Type B pancreatic cell (in vitro differentiated cells): ENCODE measurements at places on chromosomes 4 and X.

- H3K36me3 ChIP-seq: no peaks in the 10 kb centered on the region
- H3K27ac ChIP-seq: no peak overlapping the region
- H3K4me3 ChIP-seq: no peak overlapping the region
- no peaks in the 10 kb centered on the region for H3K4me1 ChIP-seq
- H3K27me3 ChIP-seq: no peaks in the 10 kb centered on the region
Observed at GRCh38 chrX:65014230-65014629, 38.0 kb upstream of the ZC4H2 start.

GRCh38 chr4:75790024-75790423 lies 65.6 kb downstream of the USO1 start:
- H3K36me3 ChIP-seq: peaks cover 20% of the 10 kb centered on the region
- H3K27me3 ChIP-seq: no peaks in the 10 kb centered on the region
- no peak overlapping the region for H3K27ac ChIP-seq
- H3K4me1 ChIP-seq: no peaks in the 10 kb centered on the region
- DNase-seq: no peak
- H3K4me3 ChIP-seq: no peak overlapping the region

- H3K4me3 ChIP-seq: no peak overlapping the region
- H3K27me3 ChIP-seq: no peaks in the 10 kb centered on the region
- no peak overlapping the region for H3K27ac ChIP-seq
- peaks cover 4% of the 10 kb centered on the region for H3K4me1 ChIP-seq
- no peaks in the 10 kb centered on the region for H3K36me3 ChIP-seq
Observed at GRCh38 chr4:114791976-114792375, 193.4 kb downstream of the UGT8 start.

DNA sequence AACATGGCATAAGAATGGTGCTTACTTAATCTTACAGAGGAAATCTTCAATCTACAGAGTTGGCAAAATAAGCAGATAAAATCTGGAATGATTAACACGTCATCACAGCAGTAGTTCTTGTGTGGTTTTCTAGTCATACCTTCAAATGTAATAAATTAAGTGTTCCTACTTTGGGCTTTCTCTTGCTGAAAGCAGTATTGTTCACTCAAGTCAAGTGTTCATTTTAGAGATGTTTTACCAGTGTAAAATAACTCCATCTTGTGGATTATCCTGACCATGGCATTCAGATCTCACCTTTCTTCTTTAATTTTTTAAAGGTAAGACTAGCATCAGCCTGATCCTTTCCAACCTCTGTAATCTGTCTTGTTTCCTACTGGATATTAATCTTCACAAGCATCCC lies 72.9 kb downstream of the ADAMTS3 start:
- H3K36me3 ChIP-seq: no peaks in the 10 kb centered on the region
- H3K27ac ChIP-seq: no peak overlapping the region
- H3K4me3 ChIP-seq: no peak overlapping the region
- no peak for DNase-seq

DNA sequence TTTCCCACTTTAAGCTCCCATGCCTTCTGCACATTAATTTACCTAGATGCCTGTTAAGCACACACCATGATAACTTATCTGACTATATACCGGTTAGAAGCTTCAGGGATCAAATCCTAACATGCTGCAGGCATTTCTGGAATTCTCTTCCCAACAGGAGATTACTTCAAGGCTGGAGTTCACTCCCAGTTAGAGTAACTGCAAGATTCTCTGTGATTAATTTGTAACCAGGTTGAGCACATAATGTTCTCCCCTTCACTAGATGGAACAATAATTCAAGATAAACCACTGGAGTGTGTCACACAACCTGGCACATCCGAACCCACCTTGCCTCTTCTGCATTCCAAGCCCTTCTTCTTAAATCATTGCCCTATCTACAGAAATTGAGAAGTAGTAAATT lies 11.8 kb upstream of the UGT2A3 start:
- H3K4me1 ChIP-seq: no peaks in the 10 kb centered on the region
- no peak overlapping the region for H3K4me3 ChIP-seq
- H3K27ac ChIP-seq: no peak overlapping the region
- no peaks in the 10 kb centered on the region for H3K36me3 ChIP-seq
- no peaks in the 10 kb centered on the region for H3K27me3 ChIP-seq

GRCh38 chr4:113559947-113560346 lies 201.6 kb downstream of the CAMK2D start:
- H3K4me1 ChIP-seq: peaks cover 21% of the 10 kb centered on the region
- H3K27ac ChIP-seq: no peak overlapping the region
- DNase-seq: no peak
- no peak overlapping the region for H3K4me3 ChIP-seq
- peaks cover 18% of the 10 kb centered on the region for H3K36me3 ChIP-seq
- H3K27me3 ChIP-seq: no peaks in the 10 kb centered on the region

- peaks cover 9% of the 10 kb centered on the region for H3K4me1 ChIP-seq
- no peaks in the 10 kb centered on the region for H3K36me3 ChIP-seq
- no peak overlapping the region for H3K27ac ChIP-seq
- no peak for DNase-seq
- no peak overlapping the region for H3K4me3 ChIP-seq
Observed at GRCh38 chr4:154471032-154471431, 20.6 kb downstream of the DCHS2 start.

DNA sequence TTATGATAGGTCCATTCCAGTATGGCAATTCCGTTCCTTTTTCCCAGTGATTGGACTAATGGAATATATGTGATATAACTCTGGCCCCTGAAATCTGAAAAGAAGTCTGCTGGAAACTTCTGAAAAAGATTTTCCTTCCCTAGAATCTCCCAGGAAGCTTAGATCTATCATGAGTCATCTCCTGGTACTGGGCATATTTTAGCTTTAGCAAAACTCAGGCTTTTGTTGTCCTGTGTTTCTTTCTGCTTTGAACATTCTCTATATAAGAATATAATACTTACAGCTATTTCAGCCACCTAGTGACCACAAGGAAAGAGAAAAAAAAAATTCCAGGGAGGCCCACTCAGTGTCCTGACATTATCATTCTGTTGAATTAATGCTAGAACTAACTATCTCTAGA lies 597.2 kb upstream of the GRIA3 start:
- H3K27me3 ChIP-seq: no peaks in the 10 kb centered on the region
- no peak for DNase-seq
- H3K27ac ChIP-seq: no peak overlapping the region
- no peaks in the 10 kb centered on the region for H3K4me1 ChIP-seq

DNA sequence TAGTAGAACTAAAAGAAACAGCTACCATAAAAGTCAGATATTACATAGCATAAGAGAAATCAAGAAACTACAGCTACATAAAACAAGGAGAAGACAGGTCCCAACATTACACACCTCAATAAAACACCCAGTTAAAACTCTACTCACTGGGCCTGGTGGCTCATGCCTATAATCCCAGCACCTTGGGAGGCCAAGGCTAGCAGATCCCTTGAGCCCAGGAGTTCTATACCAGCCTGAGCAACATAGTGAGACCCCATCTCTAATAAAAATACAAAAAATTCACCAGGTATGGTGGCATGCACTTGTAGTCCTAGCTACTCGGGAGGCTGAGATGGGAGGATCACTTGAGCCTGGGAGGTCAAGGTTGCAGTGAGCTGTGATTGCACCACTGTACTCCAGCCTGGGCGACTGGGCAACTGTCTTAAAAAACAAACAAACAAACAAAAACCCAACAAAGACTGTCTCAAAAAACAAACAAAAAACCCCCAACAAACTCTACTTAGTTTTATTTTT lies 15.2 kb upstream of the TXLNG start:
- no peak overlapping the region for H3K4me3 ChIP-seq
- H3K27me3 ChIP-seq: no peaks in the 10 kb centered on the region
- H3K27ac ChIP-seq: peak overlapping the region; percentile 100
- peaks cover 7% of the 10 kb centered on the region for H3K4me1 ChIP-seq
- H3K36me3 ChIP-seq: no peaks in the 10 kb centered on the region

DNA sequence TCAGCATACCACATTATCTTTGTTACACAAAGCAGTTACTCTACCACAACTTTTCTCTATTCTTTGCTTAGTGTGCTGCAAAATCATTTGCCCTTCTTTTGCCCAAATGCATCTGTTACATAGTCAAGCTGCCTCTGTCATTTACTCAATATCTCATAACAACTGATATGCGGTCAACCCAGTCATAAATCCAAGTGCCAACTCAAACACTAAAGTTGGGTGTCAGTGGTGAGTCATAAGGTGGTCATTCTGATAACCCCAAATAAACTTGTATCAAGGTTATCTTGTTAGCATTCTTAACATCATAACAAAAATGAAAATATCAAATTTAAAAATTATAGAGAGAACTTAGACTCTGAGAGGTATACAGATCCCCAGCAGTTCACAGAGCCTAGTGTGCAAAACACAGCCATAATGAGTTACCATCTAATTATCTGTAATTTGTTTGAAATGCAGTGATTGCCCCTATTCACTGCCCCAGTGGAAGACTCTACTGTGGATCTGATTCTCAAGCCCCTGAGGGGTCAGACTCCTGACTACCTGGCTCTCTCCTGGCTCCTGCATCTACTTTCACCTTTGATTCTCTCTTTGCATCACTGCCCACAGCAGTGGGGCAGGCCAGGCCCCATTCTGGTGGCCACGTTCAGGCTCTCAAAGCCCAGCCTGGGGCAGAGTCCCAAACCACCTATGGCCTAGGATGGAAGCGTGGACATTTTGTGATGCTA lies 29.2 kb downstream of the TBC1D9 start:
- peaks cover 34% of the 10 kb centered on the region for H3K4me1 ChIP-seq
- peaks cover 8% of the 10 kb centered on the region for H3K36me3 ChIP-seq

DNA sequence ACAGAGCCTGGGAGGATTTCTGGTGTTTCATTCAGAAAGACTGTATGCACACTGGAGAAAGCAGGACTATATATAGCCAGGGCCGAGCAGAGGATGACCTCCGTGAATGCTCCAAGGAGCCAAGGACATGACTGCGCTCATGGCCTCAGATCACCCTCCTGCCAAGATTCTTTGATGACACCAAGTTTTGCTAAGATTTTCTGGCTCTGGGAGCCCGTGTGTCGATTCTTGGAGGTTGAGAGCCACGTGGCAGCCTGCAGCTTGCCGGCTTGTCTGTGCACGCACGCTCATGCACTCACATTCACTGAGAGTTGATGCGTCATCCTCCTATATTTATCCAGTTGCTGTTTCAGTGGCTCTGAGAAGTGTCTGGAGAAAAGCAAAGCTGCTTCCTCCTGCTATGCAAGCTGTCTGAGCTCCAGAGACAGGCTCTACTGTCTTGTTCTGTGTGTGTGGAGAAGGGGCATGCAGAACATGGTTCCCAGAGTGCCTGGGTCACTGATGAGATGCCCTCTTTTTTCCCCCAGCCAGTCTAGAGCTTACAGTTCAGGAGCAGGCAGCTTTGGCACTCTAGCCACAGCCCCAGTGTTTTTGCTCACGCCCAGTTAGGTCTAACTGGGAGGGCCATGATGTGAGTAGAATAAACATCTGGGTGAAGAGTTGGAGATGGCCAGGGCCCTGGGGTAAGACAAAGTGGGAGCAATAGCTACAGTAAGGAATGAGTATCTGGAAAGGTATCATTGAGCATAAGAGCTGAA lies 64.9 kb upstream of the SCOC start:
- H3K27me3 ChIP-seq: no peaks in the 10 kb centered on the region
- H3K27ac ChIP-seq: no peak overlapping the region
- H3K4me3 ChIP-seq: no peak overlapping the region
- peaks cover 4% of the 10 kb centered on the region for H3K4me1 ChIP-seq
- H3K36me3 ChIP-seq: no peaks in the 10 kb centered on the region

DNA sequence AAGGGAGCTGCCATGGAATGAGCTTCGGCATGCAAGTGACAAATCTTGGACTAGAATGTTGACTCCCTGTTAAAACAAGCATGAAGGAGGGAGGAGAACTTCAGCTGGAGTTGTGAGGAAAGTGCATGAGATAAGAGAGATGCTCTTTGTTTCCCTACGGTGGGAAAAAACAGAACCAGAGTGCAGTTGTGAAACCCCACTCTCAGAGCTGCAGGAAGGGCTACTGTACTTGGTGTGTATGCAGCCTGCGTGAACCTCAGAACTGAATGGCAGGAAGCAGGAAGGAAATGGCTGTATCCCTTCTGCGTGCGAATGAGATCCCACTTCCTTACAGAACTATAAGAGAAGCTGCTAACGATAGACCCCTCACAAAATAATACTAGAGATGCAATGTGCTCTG lies 57.2 kb downstream of the EGF start:
- no peak for DNase-seq
- H3K4me1 ChIP-seq: peaks cover 5% of the 10 kb centered on the region
- H3K27ac ChIP-seq: no peak overlapping the region
- H3K4me3 ChIP-seq: no peak overlapping the region

DNA sequence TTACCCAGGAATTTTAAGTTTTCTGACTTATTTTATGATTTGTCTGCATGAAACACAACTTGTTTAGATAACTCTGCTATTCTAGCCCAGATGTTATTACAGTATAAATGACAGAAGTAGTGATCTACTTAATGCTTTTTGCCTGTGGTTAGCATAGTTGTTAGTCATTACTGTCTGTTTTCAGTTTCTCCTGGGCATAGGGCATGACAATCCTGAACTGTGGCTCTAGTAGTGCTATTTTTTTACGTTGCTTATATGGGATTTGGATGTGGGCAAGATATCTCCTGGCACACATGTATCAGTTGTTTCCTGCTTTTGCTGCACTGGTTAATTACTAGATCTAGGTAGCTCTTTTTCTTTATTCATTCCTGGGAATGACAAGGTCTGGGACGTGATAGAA lies 1005.8 kb downstream of the PCDH18 start:
- no peak overlapping the region for H3K27ac ChIP-seq
- H3K4me3 ChIP-seq: no peak overlapping the region
- DNase-seq: no peak

- peaks cover 13% of the 10 kb centered on the region for H3K4me1 ChIP-seq
- DNase-seq: no peak
- H3K27ac ChIP-seq: no peak overlapping the region
- no peak overlapping the region for H3K4me3 ChIP-seq
- H3K36me3 ChIP-seq: no peaks in the 10 kb centered on the region
- H3K27me3 ChIP-seq: no peaks in the 10 kb centered on the region
Observed at GRCh38 chr4:27000820-27001219, 140.2 kb downstream of the STIM2 start.

- no peaks in the 10 kb centered on the region for H3K4me1 ChIP-seq
- no peak for DNase-seq
- H3K4me3 ChIP-seq: no peak overlapping the region
- no peak overlapping the region for H3K27ac ChIP-seq
- H3K36me3 ChIP-seq: no peaks in the 10 kb centered on the region
Observed at GRCh38 chrX:22969411-22969810, 30.3 kb upstream of the DDX53 start.

- peak overlapping the region; percentile 63 for H3K4me3 ChIP-seq
- H3K36me3 ChIP-seq: no peaks in the 10 kb centered on the region
- peaks cover 9% of the 10 kb centered on the region for H3K4me1 ChIP-seq
- no peak overlapping the region for H3K27ac ChIP-seq
Observed at GRCh38 chrX:24372021-24372763, 11.8 kb downstream of the SUPT20HL1 start.

- no peak overlapping the region for H3K4me3 ChIP-seq
- DNase-seq: no peak
- H3K4me1 ChIP-seq: peaks cover 8% of the 10 kb centered on the region
- no peaks in the 10 kb centered on the region for H3K36me3 ChIP-seq
Observed at GRCh38 chr4:74527049-74527448, 82.1 kb downstream of the AREG start.

- H3K36me3 ChIP-seq: no peaks in the 10 kb centered on the region
- H3K27ac ChIP-seq: no peak overlapping the region
- H3K27me3 ChIP-seq: no peaks in the 10 kb centered on the region
- no peaks in the 10 kb centered on the region for H3K4me1 ChIP-seq
Observed at GRCh38 chrX:119374736-119375135, 24.4 kb upstream of the SLC25A43 start.
